ENCODE measurements at places on chromosomes 5 and 9.
A peak's percentile ranks its signal among the peaks of the same experiment; 100 is the strongest.

DNA sequence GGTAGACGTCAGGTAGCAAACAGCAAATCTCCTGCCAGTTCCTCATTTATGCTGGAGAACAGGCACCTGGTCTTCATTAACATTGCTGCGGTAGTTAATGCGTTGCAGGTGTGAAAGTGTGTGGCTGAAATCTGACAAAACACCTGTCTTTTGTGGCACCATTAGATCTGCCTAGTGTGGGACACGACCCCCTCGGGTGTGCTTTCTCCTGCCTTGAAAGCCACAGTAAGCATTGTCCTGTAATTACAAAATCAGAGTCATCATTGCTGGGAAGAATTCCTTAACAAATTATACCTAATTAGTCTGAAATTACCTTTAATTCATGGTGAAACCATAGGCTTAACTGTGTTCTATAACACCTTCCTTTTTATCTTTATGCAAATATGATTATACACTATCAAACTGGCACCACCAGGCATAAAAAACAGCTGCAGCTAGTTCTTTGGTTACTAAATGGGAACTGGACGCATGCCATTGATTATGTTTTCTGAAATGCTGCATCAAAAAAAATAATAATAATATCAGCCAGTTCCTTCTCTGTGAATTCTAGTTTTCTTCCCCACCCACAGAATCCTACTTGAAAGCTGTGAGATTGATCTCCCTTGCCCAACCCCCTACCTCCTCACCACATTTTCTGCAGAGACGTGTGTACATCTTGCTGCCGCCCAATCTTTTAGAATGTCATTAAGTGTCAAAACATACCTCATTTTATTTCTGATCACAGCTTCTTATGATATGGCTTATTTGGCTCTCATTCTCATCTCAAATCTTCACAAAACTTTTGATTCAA is 374.0 kb downstream of the NFIB start:
- DNase-seq = no peak

- no peak for DNase-seq
These were observed 899.2 kb upstream of the WWC1 start for GRCh38 chr5:167392240-167392639.

- DNase-seq = no peak
These were observed 33.2 kb upstream of the CLPTM1L start for GRCh38 chr5:1378096-1378495.

GRCh38 chr9:26310294-26310693 is 582.3 kb downstream of the CAAP1 start:
- DNase-seq = peak; percentile 30

GRCh38 chr5:180920710-180921109 is 21.8 kb downstream of the BTNL8 start:
- no peak for DNase-seq

- peak; percentile 3 for DNase-seq
These were observed 479.4 kb downstream of the AGTPBP1 start for GRCh38 chr9:85262333-85262732.

DNA sequence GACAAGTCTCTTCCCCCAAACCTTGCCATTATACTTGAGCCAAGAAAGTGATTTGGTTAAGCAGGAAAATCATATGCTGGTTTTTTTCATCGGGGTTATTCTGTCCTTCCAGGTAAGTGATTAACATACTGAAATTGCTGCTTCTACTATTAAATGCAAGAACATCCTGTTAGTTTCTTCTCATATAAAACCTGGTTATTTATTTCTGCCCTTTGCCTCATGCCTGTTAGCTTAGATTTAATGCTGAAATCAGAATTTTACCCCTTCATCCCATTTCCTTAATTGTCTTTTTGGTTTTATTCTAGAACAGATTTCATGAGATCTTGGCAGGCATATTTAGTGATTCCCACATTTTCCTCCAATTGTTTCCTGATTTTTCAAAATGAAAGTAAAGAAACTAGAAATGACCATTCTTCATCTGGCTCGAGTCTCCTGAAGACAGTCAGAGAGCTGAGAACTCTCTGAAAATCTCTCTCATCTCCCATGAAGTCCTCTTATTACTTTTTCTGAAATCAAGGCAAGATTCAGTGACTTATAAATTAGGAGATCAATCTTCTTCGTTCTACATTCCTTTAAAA is 132.9 kb downstream of the NFIB start:
- DNase-seq = no peak

- DNase-seq = no peak
These were observed 17.2 kb downstream of the RIC1 start for GRCh38 chr9:5646116-5646515.

DNA sequence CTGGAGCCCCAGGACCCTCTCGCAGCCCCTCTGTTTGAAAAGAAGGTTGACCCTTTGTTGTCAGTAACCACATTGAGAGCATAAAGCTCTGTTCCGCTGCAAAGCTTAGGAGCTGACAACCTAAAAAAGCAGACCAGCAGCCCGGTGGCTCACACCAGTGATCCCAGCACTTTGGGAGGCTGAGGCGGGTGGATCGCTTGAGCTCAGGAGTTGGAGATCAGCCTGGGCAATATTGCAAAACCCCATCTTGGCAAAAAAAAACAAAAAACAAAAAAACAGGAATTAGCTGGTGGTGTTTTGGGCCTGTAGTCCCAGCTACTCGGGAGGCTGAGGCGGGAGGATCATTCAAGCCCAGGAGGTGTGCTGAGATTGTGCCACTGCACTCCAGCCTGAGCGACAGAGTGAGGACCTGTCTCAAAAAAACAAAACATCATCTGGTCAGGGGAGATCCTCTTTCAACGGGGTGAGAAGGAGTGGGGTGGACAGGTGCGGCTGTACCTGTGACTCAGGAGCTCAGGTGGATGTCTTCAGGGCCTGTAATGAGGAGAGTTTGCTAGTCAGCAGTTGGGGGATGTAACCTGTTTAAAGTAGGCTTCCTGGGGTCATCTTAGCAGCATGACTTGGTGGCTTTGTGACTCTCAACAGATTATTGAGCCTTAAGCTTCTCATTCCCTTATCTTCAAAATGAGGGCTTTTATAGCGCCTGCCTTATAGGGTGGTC is 694 bp upstream of the REEP2 start:
- DNase-seq = peak; percentile 12

GRCh38 chr5:119267958-119268386 is 87.8 kb upstream of the TNFAIP8 start:
- DNase-seq = peak; percentile 91

DNA sequence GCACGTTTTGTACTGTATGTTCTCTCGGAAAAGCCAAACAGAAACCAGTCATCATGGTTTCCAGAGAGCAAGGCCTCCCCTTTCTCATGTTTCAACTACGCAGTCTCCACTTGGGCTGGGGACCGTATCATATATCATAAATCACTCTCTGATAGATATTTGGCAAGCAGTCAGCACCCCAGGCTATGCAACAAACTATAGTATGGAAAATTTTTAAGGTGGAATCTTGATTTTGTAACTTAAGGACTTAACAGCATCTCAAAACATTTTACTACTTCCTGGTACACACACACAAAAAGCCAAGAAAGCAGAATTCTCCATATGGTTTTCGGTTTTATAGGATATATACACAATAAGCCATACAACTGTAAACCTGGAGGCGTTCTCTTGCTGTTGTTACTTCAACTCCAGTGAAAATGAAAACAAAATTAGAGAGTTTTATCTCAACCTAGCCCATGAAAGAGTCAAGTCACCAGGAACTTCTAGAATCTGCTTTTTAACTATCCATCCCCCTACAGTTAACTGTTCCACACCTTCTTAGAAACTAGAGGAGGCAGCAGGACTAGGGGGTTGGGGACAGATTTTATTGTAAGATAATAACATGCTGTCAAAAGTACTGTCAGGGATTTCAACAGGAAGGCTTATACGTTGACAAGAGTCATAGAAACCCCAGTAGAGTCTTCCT is 283.4 kb downstream of the NFIB start:
- DNase-seq = peak; percentile 22

- no peak for DNase-seq
These were observed 45.7 kb upstream of the KDM4C start for GRCh38 chr9:6712041-6712440.

- DNase-seq = no peak
These were observed 28.0 kb downstream of the IL9 start for GRCh38 chr5:135867599-135867998.

- DNase-seq = peak; percentile 57
These were observed 181.0 kb upstream of the PITX1 start for GRCh38 chr5:135214897-135215616.

- DNase-seq = no peak
These were observed 13.9 kb downstream of the PLK2 start for GRCh38 chr5:58446024-58446423.

- DNase-seq = peak; percentile 64
These were observed 129.4 kb downstream of the EDIL3 start for GRCh38 chr5:84255315-84255714.

Measured in AG10803 (cell line).